Spinal cord (tissue), 10 donors: ENCODE measurements at places on chromosomes 6 and 20.

DNA sequence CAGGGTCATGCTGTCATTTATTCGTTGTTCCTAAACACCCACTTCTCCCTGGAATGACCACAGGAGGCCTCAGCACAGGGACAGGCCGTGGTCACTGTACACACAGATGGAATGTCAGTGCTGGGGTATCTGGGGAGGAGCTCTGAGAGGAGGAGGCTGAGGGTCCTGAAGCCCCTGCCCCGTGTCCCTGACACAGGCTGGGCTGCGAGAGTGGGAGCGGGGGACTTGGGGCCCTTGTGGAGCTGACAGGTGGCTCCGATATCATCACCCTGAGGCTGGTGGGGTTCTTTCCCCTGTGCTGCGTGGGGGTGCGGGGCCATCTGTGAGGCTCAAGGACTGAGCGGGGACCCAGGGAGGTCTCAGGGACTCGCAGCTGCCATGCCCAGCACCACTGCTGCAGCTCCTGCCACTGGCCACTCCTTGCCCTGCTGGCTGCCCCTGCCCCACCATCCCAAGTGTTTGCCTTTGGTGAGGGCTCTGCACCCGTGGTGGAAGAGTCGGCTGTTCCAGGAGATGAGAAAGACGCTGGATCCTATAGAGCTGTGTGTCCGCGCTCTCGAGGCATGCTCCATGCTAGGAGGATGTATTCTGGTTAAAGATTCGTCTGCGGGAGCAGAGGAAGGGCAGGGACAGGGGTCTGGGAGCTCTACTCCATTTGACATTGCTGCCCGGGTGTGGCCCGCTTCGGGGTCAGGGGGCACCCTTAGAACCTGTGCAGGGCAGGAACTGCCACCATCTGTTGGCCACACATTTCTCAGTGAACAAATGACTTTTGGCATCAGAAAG is 18.9 kb downstream of the NPEPL1 start:
- H3K27ac ChIP-seq = no peak overlapping the region
- H3K36me3 ChIP-seq = peaks cover 87% of the 10 kb centered on the region
- no peaks in the 10 kb centered on the region for H3K27me3 ChIP-seq
- DNase-seq = no peak
- peaks cover 10% of the 10 kb centered on the region for H3K4me1 ChIP-seq
- no peak overlapping the region for H3K4me3 ChIP-seq

- DNase-seq = no peak
- H3K36me3 ChIP-seq = peaks cover 43% of the 10 kb centered on the region
- peaks cover 52% of the 10 kb centered on the region for H3K4me1 ChIP-seq
- H3K27ac ChIP-seq = no peak overlapping the region
Measured at GRCh38 chr6:33320315-33321181, 3.0 kb upstream of the ZBTB22 start.

DNA sequence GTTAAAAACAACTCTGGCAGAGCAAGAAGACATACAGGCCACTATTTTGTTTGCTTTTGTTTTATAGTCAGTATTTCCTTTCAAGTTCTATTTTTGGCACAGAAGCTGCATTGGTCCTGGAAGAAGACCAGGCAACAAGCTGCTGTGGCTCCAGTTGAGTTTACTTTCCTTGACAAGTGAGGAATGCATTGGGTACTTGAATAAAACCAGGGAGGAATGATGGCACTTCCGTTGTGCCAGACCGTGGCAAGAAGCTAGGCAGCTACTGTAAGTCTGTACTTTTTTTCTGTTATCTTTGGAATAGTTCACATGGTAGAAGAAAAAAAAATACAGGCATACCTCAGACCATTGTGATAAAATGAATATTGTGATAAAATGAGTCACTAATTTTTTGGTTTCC is 66.3 kb downstream of the NCOA3 start:
- peaks cover 4% of the 10 kb centered on the region for H3K4me1 ChIP-seq
- no peaks in the 10 kb centered on the region for H3K27me3 ChIP-seq
- H3K36me3 ChIP-seq = no peaks in the 10 kb centered on the region
- DNase-seq = no peak

DNA sequence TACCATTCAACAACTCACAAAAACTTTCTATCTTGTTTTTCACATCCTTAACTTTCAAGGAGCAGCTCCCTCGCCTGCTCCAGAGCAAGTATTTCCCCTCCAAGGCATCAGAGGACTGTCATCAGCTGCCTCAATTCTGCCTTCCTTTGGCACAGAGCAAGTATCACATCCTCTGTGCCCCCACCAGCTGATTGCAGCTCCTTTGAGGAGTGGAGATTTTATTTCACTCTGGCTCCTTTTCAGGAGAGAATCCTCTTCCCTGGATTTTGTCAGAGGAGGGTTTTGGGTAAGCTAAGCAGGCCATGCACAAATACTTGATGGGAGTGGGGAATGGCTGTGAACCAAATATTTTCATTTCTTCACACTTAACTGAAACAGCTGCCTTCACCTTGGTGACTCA is 610.5 kb upstream of the FLRT3 start:
- DNase-seq = no peak
- H3K4me1 ChIP-seq = no peaks in the 10 kb centered on the region

DNA sequence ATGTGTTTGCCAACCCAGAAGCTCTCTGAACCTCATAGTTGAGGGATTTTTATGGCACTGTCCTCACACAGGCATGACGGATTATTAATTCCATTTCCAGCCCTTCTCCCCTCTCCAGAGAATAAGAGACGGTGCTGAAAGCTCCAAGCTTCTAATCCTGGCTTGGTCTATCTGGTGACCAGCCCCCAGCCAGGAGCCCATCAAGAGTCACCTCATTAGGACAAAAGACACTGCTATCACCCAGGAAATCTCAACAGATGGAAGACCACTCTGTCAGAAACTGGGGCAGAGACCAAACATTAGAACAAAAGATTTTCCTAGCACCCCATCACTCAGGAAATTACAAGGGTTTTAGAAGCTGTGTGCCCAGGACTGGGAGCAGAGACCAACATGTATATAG is 48.2 kb downstream of the STMND1 start:
- H3K4me3 ChIP-seq = no peak overlapping the region
- no peaks in the 10 kb centered on the region for H3K36me3 ChIP-seq
- no peaks in the 10 kb centered on the region for H3K4me1 ChIP-seq
- no peak for DNase-seq
- H3K27me3 ChIP-seq = no peaks in the 10 kb centered on the region

- no peaks in the 10 kb centered on the region for H3K36me3 ChIP-seq
- H3K4me3 ChIP-seq = no peak overlapping the region
- peaks cover 2% of the 10 kb centered on the region for H3K27me3 ChIP-seq
- H3K4me1 ChIP-seq = no peaks in the 10 kb centered on the region
- no peak overlapping the region for H3K27ac ChIP-seq
Measured at GRCh38 chr20:59422872-59423544, 122.6 kb downstream of the EDN3 start.

- no peaks in the 10 kb centered on the region for H3K27me3 ChIP-seq
- H3K36me3 ChIP-seq = no peaks in the 10 kb centered on the region
- H3K27ac ChIP-seq = no peak overlapping the region
- no peak for DNase-seq
Measured at GRCh38 chr6:70180183-70180900, 122.5 kb downstream of the COL9A1 start.

- no peak for DNase-seq
- no peaks in the 10 kb centered on the region for H3K4me1 ChIP-seq
- H3K4me3 ChIP-seq = no peak overlapping the region
- H3K27me3 ChIP-seq = peaks cover 7% of the 10 kb centered on the region
- H3K27ac ChIP-seq = no peak overlapping the region
- no peaks in the 10 kb centered on the region for H3K36me3 ChIP-seq
Measured at GRCh38 chr20:10783707-10784553, 110.1 kb upstream of the JAG1 start.

DNA sequence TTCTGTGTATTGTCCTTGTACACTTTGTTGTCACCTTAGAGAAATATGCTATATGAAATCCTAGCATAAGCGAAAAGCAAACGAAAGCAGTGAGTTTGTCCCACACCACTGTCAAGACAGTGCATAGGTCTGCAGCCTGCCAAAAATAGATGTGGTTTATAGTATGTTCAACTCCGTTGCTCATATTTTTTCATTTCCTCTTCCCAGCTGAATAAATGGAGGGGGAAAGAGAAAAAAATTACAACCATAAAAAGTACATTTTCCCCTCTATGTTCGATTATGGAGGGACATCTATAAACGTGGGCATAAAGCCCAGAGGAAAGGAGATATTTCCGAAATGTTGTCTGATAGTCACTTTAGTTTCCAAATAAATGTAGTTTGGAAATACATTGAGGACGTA is 25.8 kb downstream of the PRL start:
- no peak overlapping the region for H3K4me3 ChIP-seq
- H3K4me1 ChIP-seq = no peaks in the 10 kb centered on the region
- DNase-seq = no peak
- no peak overlapping the region for H3K27ac ChIP-seq
- H3K36me3 ChIP-seq = no peaks in the 10 kb centered on the region
- H3K27me3 ChIP-seq = no peaks in the 10 kb centered on the region

- no peak overlapping the region for H3K27ac ChIP-seq
- H3K36me3 ChIP-seq = peaks cover 5% of the 10 kb centered on the region
- H3K4me1 ChIP-seq = no peaks in the 10 kb centered on the region
- H3K4me3 ChIP-seq = no peak overlapping the region
- no peak for DNase-seq
- peaks cover 14% of the 10 kb centered on the region for H3K27me3 ChIP-seq
Measured at GRCh38 chr6:106102034-106102433, 15.9 kb downstream of the PRDM1 start.
